ENCODE measurements at places on chromosomes 2 and 18.

DNA sequence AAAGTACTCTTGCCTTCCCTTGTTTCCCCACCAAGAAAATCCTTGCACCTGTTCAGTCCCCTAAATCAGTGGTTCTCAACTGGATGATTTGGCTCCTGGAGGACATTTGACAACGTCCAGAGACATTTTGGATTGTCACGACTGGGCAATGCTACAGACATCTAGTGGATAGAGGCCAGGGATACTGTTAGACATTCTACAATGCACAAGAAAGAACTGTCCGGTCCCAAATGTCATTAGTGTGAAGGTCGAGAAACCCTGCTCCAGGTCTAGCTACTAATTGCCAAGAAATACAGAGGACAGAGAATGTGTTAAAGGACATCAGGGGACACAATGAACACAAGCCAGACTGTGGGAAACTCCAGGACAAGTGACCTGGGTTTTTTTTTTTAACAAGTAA lies 60.0 kb downstream of the LRP2 start:
- no peak for DNase-seq

DNA sequence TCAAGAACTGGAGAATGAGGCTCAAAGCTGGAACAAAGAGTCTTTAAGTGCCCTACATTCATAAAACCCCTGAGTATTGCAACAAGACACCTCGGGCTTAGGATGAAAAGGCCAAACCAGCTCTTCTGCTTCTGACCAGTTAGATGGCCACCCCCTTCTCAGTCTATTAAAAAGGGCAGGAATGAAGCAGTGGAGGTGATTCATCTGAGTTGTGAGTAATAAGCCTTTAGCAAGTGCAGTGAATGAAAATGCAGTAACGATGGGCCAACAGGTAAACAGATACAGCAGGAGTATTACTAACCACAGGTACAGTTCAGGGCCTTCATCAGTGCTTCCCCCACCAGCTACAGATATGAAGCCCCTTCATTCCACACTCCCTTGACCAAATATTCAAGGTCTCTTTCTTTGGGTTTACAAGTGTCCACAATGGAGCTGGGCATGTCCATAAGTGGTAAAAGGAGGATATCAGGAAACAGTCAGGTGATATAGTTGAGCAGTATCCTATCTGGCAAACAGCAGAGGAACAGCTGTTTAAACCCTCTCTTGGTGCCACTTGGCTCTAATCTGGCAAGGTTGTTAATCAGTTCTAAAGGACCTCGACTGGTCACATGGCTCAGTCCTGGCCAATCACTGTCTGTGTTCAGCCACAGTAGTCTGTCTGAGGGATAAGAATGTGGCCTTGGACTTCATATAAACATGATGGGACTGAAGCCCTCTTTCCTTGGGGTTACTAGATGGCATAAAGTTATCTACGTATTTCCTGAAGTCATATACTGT lies 17.8 kb downstream of the SERPINB13 start:
- no peak for DNase-seq

DNA sequence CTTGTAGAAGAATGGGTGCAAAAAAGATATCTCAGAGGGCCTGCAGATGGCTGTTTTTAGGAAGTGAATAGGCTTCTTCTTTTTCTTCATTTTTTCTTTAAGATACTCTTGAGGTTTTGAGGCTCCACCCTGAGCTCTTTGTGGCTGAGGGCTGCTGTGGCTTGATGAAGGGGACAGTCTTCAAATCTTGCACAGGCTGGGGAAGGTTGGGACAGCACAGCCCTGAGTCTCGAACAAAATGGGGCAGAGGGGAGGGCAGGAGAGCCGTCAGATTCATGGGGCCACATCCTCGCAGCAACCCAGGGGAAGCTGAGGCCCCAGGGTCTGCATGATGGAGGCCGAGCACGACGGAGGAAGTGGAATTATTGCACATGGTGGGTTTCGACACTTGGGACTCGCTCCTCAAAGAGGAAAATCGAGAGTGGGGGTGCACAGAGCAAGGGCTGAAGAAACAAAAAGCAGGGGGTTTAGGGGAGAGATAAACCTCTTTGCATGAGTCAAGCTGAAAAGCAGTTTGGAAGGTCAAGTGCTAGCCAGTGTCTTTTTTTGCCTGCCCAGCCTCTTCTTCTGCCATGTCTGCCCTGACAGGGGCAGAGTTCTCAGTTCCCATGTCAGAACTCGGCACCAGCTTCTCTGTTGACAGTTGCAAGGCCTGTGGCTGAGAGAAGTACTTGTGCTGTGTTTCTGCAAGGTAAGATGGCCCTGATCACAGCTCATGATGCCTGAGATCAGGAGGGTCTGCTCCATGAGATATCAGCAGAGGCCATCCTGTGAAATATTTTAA lies 19.5 kb downstream of the INPP4A start:
- DNase-seq = no peak

DNA sequence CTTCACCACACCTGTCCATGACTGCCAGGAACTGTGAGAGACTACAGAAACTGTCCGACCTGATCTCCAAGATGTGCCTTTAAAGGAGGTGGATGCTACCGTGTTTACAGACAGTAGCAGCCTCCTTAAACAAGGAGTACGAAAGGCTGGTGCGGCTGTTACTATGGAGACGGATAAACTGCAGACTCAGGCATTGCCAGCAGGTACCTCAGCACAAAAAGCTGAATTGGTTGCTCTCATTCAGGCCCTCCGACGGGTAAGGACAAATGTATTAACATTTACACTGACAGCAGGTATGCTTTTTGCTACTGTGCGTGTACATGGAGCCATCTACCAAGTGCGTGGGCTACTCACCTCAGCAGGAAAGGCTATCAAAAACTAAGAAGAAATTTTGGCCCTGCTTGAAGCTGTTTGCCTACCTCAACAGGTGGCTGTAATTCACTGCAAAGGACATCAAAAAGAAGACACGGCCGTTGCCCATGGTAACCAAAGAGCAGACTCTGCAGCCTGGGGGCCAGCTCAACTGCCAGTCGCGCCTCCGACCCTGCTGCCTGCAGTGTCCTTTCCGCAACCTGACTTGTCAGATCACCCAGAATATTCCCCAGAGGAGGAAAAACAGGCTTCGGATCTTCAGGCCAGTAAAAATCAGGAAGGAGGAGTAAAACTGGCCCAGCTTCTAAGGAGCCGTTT lies 30.9 kb downstream of the SKA1 start:
- DNase-seq = no peak

DNA sequence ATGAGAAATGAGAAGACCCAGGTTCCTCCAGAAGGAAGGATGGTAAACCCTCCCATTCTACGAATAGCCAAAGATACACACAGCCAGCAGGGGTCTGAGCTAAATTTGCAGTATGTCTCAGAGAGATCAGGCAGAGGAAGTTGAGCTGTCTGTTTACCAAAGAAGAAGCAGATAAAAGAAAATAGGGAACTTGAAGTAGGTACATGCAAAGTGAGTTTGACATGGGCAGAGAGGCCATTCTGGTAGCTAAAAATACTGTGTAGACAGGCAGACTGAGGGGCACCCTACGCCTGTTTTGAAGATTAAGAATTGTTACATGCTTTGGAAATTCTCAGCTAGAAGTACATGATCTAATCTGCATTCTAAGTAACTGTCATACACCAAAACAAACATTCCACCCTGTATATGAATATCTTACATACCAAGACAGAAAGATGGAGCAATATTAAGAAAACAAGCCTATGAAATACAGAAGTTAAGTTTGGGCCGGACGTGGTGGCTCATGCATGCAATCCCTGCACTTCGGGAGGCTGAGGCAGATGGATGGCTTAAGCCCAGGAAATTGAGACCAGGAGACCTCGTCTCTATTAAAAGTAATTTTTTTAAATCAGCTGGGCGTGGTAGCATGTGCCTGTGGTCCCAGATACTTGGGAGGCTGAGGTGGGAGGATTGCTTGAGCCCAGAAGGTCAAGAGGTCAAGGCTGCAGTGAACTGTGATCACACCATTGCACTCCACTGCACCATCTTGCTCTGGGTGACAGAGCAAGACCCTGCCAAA lies 157.9 kb downstream of the ANKRD44 start:
- DNase-seq = no peak

- no peak for DNase-seq
Observed at GRCh38 chr2:88016960-88017779, 823 bp upstream of the RNU2-63P start.

- DNase-seq = no peak
Observed at GRCh38 chr2:33072614-33073013, 125.9 kb downstream of the LTBP1 start.

GRCh38 chr18:44411976-44412375 lies 268.7 kb upstream of the SETBP1 start:
- no peak for DNase-seq

DNA sequence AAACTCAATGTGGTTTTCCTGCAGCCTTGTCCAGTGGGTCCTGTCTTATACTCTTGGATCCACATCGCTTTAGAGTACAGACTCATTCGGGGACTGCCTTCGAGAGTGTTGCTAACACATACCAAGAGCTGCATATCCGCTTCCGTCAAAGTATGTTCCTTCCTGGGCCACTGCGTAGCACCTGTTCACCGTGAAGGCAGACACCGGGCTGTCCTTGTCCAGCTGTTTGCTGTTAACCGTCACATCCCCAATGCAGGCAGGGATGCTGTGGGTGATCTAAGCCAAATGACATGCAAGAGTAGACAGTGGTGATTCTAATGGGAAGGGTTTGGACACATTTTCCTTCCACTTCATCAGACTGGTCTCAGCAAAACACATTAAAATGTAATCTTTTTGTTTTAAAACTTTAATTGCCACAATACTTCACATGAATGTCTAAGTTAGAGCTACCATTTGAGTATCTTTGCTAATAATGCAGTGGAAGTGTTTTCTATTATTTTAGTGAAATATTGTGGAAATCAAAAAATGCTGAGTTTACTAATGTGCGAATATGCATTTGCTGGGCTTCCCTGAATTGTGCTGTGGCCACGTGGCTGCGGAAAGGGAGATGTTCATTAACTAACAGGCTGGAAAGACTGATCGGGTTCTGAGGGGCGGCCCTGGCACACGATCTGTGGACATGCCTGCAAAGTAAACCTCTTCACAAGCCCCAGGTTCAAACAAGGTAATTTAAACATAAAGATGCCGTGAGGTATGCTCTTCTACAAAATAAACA lies 169.1 kb downstream of the LAMA1 start:
- DNase-seq = no peak

GRCh38 chr18:53148123-53148522 lies 808.1 kb downstream of the DCC start:
- no peak for DNase-seq

- DNase-seq = no peak
Observed at GRCh38 chr2:109185338-109185737, 56.3 kb downstream of the SH3RF3 start.

DNA sequence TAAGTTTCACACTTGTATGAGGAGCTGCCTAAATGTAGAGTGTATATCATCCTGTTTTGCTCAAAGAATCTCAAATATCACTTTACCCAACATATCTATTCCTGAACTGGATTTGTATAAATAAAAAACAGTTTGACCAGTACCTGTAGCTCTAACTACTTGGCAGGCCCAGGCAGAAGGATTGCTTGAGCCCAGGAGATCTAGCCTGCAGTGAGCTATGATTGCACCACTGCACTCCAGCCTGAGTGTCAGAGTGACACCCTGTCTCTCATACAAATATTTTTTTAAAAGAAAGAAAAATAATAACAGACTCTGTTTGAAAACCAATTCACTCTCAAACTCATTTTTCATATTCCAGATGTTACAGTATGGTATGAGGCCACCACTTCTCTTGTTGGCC lies 7.7 kb upstream of the LIMS2 start:
- no peak for DNase-seq

DNA sequence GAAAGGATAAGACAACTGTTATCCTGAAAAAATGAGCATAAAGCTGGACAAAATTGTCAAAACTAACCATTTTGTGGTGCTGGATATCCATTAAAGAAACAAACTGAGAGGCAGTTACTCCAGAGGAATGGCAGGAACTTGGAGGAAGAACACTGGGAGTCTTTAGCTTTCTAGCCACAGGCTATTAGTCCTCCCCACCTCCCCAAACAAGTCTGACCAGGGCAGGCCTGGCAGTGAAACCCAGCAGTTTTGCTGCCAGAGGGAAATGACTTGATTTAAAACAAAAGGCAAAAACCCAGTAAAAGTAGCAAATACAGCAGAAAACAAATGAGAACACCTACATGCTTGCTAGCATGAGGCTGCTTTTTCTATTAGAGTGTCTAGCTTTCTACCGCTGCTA lies 34.9 kb downstream of the OSBPL1A start:
- DNase-seq = no peak

DNA sequence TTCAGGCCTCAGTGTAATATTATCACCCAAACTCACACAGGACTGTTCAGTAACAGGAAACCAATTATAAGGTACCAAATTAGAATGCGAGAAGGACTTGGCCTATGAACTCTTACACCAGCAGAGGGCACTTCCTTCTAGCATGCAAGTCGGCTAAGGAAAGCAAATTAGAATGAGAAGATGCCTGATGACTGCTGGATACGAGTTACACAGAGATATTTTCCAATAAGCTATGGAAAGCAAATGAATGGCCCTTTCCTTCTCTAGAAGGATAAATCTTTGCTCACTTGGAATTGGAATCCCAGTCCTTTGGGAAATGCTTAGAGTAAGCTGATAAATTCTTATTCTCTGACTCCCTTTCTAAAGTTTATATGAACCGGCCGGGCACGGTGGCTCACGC lies 109.8 kb downstream of the AP1S3 start:
- DNase-seq = peak; percentile 67

DNA sequence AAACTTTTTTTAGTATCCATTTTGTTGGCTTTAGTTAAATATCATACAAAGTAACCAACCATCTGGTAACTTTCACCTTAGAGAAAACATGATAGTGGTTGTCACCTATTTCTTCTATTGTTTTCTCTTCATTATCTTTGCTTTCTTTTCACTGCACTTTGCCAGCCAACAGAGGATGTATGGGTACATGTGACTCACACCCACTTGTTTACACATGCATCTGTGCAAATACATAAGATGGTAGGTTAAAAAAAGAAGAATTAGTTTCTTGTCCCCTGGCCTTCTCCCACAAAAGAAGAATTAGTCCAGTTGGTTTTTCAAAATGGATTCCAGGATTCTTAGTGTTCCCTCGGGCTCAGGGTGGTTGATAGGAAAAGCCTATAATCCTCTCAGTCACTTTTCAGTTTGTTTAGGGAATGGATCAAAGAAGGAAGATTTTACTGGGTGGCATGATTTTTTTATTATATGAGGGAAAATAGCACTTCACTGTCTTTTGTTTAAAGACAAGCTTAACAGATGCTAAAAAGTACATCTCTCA lies 46.6 kb downstream of the CDK15 start:
- no peak for DNase-seq

All from kidney capillary endothelial cell (primary cell).